ENCODE measurements at places on chromosomes 12 and 14.

- DNase-seq, result no peak
Observed at GRCh38 chr12:71565535-71565934, 98.1 kb downstream of the ZFC3H1 start.

GRCh38 chr12:58395056-58395455, 453.7 kb downstream of the ATP23 start:
- DNase-seq, result no peak

DNA sequence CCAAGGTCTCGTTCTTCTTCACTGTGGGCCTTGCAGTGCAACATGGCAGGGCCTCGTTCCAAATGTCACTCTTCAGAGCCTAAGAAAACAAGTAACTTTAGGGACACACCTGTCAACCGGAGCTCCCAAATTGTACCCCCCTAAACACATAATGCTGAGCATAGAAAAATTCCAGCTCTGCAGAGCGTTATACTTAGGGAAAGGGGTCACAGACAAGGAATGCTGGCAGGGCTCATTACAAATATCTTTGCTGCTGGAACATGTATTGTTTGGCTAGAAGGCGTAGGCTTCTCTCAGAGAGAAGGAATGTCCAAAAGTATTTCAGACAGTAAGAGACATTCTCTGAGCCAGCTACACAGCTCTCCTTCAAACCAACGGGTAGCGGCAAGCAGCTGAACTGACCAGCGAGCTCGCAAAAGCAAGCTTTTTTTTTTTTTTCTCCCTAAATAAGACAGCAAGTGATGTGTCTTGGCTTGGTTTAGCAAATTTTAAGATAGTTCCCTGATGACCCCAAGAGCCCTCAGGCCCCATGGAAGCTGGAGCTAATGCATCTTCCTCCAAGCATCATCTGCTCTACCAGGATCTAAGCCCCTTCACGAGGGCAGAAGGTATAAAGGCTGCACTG, 24.5 kb downstream of the SSH1 start:
- DNase-seq, result no peak

GRCh38 chr14:75015496-75015895, 12.8 kb downstream of the EIF2B2 start:
- no peak for DNase-seq

DNA sequence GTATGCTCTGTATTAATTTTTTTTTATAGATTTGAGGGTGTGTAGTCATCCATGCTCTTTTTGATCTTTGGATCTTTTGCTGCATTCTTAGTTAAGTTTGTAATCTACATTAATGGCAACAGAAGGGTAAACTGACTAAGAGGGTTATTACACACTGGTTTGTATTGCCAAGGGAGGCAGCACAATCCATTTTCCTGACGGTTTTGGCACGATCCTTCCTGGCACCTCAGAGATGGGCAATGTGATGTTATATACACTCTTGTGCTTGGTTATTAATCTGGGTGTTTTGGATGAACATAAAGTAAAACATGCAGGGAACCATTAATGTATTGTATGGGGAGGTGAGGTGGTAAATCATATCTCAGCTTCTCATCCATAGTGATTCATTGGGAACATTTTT, 98.8 kb upstream of the SLC38A2 start:
- DNase-seq, result no peak

GRCh38 chr12:106625976-106626375, 43.2 kb downstream of the RFX4 start:
- no peak for DNase-seq
